ENCODE measurements at places on chromosomes 11 and 22.
A peak's percentile ranks its signal among the peaks of the same experiment; 100 is the strongest.

GRCh38 chr11:108854346-108854745 is 189.5 kb downstream of the DDX10 start:
- no peak for DNase-seq

- peak; percentile 28 for DNase-seq
Measured at GRCh38 chr11:76208438-76209374, 2.4 kb upstream of the WNT11 start.

- DNase-seq: no peak
Measured at GRCh38 chr11:94533696-94534630, 9.8 kb upstream of the FUT4 start.

DNA sequence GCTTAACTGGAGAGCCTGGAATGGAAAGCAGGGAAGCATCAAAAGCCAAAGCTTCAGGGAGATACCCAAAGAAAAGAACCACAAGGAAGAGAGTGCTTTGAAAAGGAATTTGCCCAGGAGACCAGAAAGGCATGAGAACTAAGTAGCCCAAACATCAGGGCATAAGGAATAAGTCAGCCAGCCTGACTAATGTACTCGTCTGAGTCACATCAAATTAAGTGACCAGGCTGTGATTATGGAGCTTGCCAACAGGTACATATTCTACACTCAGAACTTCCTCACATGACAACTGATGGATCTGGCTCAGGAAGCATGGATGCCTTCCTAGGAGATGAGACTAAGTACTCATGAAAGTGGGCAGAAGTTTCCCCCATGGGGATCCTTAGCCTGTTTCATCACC is 366.7 kb downstream of the BUD13 start:
- DNase-seq: no peak

DNA sequence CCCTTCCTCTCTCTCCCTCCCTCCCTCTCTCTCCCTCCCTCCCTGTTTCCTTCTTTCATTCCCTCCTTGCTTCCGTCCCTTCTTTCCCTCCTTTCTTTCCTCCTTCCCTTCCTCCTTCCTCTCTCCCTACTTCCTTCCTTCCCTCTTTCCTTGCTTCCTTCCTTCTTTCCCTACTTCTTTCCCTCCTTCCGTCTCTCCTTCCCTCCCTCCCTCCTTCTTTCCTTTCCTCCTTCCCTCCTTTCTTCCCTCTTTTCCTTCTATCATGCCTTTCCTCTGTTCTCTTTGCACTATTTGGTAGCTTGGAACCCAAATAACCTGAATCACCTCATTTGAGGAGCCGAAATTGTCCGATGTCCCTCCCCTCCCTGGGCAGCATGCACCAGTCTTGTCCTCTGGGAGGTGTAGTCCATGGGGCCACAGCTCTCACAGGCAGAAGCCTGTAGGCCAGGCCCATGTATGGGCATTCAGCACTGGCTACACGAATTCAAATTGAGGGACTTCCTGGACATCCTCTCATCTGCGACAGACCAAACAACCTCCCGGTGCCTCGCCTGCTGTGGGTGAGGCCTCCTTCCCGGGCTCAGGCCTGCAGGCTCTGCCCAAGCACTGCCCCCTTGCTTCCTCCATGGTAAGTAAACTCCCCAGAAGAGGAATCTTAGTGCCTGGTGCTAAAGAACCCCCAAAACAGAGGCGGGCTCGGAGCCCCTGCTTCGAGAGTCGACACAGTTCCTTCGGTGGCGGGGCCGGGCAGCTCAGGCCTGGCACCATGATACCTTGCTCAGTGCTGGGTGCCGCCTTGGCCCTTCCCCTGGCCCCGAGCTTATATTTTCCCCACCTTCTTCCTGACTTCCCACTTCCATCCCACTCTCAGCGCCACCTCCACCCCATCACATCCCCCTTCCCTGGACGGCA is 454.1 kb upstream of the CADM1 start:
- no peak for DNase-seq

DNA sequence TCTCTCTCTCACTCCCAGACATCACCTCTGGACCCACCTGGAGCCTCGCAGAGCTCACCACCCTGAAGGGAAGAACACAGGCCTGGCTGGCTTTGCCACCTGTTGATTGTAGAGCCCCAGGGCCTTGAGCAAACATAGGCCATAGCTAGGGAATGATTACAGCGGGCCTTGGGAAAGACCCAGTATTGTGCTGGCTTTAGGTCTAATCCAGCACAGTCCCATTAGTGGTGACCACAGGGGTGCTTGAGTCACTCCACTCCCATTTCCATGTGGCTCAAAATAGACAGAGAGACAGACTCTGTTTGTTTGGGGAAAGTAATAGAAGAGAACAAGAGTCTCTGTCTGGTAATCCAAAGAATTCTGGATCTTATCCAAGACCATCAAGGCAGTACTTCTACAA is 42.7 kb upstream of the FAM181B start:
- no peak for DNase-seq

DNA sequence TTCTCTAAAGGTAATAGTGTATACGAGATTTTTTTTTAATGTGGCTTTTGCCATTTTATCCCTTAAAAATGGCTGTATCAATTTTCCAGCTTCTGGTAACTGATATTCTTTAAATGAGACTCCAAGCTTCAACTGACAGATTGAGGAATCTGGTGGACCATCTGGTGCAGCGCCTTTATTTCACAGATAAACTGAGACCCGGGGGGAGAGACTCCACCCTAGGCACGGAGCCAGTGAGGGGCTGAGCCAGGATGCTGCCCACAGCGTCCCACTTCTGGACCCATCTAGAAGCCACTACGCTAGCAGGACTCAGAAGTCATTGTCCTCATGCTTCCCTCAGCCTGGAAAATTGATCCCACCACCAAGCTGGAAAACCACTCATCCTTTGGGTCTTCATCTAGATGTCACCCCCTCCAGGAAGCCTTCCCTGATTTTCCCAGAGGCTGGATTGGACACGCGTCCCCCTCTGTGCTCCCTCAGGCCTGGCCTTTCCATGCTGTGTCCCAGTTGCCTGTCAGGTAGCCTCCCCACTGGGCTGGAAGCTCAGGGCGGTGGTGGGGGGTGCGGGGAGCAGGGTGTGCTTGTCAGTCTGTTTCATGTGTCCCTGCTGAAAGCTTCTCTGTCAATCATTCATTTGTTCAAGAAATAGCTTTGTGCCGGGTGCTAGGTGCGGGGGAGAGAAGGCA is 12.3 kb upstream of the CD5 start:
- DNase-seq: no peak

- DNase-seq: no peak
Measured at GRCh38 chr11:81345609-81346008, 1388.1 kb downstream of the FAM181B start.

- DNase-seq: no peak
Measured at GRCh38 chr22:23268139-23268712, 87.9 kb downstream of the BCR start.

DNA sequence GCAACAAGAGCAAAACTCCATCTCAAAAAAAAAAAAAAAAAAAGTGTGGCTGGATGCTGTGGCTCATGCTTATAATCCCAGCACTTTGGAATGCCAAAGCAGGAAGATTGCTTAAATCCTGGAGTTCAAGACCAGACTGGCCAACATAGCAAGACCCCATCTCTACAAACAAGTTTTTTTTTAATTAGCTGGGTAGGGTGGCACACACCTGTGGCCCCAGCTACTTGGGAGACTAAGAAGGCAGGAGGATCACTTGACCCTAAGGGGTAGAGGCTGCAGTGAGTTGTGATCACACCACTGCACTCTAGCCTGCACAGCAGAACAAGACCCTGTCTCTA is 19.0 kb upstream of the FEZ1 start:
- no peak for DNase-seq

DNA sequence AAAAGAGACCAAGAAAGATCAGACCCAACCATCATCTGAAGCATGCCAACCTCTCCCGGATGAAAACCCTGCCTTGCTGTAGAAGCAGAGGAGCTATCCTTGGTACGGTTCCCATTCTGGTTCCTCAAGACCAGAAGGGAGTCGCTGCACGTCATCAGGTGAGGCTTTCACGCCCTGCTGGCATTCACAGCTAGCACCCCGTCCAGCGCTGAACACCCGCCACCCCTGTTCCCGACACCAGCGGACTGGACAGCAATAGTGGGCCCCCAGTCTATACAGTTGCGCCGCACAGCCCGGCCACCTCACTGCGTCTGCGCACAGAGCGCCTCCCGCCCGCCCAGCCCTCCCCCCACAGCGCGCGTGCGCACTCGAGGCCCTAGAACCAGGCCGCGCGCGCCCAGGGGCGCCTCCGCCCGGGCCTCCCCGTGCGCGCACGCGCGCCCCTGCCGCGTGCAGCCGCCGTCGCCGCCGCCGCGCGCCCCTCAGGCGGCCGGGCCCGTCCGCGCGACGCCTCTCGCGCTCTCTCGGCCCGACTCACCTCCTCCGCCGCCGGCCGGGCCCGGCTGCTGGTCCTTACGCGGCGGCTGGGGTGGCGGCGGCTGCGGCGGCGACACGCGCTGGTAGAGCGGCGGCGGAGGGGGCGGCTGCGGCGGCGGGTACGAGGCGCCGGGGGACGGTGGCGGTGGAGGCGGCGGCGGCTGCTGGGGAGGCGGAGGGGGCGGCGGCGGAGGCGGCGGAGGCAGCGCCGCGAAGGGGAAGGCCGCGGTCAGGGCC is 706 bp downstream of the SF1 start:
- peak; percentile 69 for DNase-seq

- DNase-seq: no peak
Measured at GRCh38 chr11:6319001-6319703, 1.1 kb downstream of the CAVIN3 start.

GRCh38 chr11:17653611-17654010 is 65.8 kb upstream of the MYOD1 start:
- no peak for DNase-seq

DNA sequence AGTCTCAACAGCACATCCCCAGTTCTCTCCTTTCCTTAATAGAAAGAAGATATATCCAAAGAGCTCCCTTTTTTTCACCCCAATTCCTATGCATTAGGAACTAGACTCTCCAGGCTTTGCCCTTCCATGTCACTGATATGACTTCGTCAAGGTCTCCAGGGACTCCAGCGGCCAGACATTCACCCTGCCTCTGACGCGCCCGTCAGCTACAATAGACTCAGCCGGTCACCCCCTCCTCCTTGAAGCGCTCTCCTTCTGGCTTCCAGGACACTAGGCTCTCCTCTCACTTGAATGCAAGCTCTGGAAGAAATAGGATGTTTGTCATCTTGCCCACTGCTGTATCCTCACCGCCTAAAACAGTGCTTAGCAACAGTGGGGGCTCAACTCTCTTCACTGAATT is 14.9 kb upstream of the ELFN2 start:
- DNase-seq: no peak

- no peak for DNase-seq
Measured at GRCh38 chr11:128285321-128285720, 302.0 kb downstream of the ETS1 start.

- no peak for DNase-seq
Measured at GRCh38 chr11:8838248-8838647, 72.7 kb upstream of the AKIP1 start.

GRCh38 chr11:97860237-97860636 is 1160.5 kb upstream of the CNTN5 start:
- DNase-seq: no peak

DNA sequence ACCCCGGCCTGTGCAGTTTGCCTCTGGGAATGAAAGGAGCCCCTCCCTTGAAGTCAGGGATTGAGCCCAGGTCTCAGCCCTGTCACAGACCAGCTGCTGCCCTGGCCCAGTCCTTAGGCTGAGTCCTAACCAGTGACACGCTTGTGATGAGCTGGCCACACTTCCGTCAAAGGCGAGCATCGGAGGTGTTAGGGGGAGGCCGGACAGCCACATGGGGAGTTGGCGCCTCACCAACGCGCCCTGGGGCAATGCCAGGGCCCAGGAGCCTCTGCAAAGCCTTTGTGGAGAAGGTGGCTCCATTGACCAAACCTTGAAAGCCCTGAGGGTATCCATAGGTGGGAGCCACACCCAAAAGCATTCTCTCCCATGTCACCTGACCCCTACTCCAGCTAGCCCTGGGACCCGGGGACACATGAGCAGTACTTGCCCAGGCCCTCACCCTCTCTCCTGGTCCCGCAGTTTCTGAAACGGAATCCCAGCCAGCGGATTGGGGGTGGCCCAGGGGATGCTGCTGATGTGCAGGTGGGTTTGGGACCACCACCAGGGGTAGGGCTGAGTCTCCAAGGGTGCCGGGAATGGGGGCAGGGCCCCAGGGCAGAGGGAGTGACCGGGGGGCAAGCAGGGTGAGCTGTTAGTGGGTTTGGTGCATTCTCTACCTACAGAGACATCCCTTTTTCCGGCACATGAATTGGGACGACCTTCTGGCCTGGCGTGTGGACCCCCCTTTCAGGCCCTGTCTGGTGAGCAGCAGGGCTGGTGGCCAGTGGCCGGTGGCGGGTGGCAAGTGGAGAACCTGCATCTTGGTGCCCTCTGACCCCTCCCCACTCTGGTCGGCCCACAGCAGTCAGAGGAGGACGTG is 3.7 kb downstream of the PTPRCAP start:
- DNase-seq: no peak

GRCh38 chr22:39923696-39924095 is 22.8 kb downstream of the GRAP2 start:
- no peak for DNase-seq

GRCh38 chr11:62081378-62082291 is 42.2 kb upstream of the INCENP start:
- peak; percentile 65 for DNase-seq

GRCh38 chr22:47329727-47330650 is 567.5 kb downstream of the TBC1D22A start:
- DNase-seq: no peak

DNA sequence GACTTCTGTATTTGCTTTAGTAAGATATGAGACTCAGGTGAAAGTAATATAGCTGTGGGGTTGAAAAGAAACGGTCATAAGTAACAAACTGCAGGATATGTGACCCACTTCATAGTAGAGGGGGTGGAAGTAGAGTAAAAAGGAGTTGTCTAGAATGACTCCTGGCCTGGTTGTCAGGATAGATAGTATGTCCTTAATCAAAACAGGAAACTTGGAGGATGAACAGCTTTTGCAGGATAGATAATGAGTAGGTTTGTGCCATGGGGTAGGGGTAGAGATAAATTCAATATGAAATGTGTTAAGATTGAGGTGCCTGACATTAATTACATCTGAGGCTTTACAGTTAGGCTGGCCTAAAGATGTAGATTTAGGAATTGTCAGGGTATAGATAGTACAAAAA is 47.0 kb upstream of the B3GNT6 start:
- no peak for DNase-seq

GRCh38 chr22:30235687-30236170 is 10.8 kb downstream of the LIF start:
- no peak for DNase-seq

GRCh38 chr11:2400762-2401435 is 349 bp downstream of the TSSC4 start:
- DNase-seq: no peak

- DNase-seq: no peak
Measured at GRCh38 chr22:24894220-24894975, 52.1 kb downstream of the LHFPL7 start.

- no peak for DNase-seq
Measured at GRCh38 chr11:108562746-108563581, 30.6 kb downstream of the EXPH5 start.

- DNase-seq: no peak
Measured at GRCh38 chr22:43885319-43885671, 6.5 kb downstream of the PNPLA5 start.

- no peak for DNase-seq
Measured at GRCh38 chr11:76510060-76511047, 65.5 kb downstream of the EMSY start.

- DNase-seq: no peak
Measured at GRCh38 chr11:12091956-12092558, 18.3 kb upstream of the MICAL2 start.
